NCI-H146 (cell line): ENCODE measurements at places on chromosomes 7 and 10.

DNA sequence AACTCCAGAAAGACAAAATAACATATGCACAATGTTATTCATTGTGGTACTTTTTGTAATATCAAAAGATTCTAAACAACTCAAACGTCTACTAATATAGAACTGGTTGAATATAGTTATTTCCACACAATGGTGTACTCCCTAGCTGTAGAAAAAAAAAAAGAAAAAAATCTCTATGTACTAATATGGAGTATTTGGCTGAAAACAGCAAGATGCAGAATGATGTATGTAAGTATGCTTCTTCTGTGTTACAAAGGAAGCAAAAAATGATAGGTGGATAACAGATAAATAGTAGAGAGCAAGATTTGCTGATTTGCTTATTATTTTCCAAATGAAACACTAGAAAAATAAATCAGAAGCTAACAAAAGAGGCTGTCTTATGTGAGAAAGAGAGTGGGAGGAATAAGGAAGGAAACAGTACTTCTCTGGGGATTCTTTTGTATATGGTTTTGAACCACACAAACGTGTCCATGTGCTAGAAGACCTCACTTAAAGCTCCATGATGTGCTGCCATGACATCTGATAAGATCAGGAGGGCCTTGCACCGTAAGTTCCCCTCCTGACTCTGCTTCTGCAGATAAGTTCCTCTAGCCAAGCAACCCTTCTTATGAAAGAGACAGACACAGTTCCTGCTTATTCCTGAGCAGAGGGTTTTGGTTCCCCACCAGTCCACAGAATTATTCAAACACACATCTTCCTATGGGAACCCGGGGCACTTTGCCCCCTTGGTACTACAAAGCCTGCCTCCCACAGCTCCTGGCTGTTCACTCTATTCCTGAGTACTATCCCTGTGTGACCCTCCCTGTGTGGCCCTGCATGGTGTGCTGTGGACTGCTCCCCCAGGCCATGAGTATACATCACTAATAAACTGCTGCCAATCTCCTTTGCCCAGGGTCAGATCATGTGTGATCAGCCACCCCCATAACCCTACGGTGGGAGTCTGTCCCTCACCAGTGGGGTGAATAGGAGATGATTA is 159.1 kb downstream of the CCDC71L start:
- no peak for DNase-seq

- no peak for DNase-seq
These were observed 71.0 kb downstream of the DLG5 start for GRCh38 chr10:77855404-77856155.

DNA sequence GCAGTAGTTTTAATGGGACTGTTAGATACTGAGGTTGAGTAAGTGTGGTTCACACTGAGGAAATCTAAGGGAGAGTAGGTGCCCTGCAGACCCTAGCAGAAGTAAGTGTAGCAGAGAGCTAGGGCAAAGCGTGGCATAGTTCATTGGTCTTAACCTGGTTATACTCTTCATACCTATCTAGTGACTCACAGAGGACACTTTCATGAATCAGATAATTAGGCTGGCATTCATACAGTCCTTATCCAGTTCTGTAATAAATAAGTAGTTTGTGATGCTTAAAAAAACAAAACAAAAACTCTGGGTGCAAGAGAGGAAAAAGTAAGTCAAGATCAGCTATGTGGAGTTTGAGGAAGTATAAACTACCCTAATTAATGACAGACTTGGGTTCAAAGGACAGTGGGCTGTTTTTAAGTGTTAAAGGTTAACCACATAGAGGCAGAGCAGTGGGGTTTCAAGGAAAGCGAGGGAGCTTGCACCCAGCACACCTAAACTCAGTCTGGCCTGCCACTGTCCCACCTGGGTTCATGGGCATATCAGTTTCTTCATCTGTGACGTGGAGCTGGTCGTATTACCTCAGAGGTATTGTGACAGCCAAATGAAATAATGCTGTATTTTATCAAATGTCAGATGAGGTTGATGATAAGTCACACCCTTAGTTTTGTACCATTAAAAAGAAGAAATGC is 27.1 kb downstream of the LMTK2 start:
- DNase-seq: no peak

- DNase-seq: no peak
These were observed 477.3 kb upstream of the CELF2 start for GRCh38 chr10:10540398-10540797.

DNA sequence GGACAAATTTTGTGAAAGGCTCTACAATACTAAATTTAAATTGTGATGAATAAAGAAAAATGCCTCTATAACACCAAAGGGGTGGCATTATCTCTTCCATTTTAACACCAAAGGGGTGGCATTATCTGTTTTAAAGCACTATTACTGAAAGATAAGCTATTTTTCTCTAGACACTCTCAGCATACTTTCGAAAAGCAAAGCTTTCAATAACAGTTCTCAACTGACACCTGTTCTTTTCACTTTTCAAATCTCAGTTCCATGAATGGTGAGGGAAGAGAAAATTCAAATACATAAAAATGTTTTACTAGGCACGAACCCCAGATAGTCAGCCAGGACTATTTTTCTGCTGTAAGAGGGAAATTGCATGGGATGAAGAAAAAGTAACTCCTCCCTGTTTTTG is 103.8 kb downstream of the CPEB3 start:
- no peak for DNase-seq

DNA sequence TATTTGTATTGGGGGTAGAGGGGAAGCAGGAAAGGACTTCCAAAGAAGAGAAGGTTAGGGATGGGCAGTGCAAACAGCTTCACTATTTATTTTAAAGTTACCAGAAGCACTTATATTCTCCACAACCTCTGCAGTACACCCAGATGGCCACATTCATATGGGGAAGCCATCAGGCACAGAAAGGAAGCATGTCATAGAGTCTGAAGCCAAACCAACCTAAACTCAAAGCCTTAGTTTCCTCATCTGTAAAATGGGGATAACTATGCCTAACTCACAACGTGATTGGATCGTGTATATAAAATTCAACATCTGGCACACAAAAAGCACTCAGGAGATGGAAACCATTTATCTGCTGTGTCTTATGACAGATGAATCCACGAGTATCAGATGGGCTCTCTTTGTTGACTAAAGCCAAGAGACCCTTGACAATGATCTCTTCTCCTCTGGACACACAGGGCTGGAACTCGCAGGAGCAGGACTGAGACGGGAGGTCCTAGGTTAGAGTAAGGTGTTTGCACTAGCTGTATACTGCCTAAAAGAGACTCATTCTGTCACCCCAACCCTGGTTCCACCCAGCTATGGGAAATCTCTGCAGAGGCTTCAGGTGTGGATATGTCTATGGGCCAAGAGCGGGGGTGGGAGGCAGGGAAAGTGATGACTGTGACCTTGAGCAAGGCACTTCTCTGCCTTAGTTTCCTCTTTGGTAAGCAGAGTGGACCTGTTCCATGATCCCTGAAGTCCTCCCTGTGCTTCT is 1.8 kb downstream of the KIAA1549 start:
- no peak for DNase-seq

DNA sequence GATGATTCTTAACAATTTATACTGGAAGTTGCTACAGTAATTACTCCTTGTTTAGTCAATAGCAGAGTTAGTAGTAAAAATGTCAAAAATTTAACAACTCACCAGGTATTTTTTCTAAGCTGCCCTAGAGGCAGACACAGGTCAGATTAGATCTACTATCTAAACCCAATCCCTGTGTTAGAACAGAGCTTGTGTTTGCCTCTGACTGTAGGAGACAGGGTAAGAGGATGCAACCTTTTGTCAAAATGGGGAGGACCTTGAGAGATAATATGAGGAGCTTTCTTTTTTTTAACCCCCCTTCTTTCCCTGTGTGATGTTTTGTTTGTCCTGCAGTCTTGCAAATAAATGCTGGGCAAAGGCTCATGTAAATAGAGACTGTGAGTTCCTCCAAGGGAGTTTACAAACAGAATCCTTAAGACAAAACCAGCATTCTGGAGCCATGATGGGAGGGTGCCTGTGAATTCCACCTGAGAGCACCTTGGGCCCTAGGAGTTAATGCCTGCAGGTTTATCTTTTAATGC is 353.1 kb downstream of the GATA3 start:
- no peak for DNase-seq
